ENCODE measurements at places on chromosomes 3 and 15.

DNA sequence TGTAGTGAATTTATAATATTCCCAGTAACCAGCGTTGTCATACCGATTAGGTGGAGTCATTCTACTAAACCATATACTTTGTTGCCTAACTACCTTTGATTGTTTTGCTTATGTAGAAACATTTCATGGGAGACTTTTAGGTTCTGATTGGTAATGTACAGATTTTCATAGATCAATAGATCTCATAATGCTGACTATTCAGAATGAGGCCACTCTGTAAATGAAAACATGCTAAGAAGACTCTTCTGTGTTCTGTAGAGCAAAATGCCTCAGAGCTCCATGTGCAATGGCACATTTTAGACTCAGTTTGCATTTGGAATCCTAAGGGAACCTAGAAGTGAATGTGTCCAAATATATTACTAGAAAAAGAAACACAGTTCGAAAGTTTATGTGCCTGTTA, 20.0 kb downstream of the CBLB start:
- DNase-seq: no peak

DNA sequence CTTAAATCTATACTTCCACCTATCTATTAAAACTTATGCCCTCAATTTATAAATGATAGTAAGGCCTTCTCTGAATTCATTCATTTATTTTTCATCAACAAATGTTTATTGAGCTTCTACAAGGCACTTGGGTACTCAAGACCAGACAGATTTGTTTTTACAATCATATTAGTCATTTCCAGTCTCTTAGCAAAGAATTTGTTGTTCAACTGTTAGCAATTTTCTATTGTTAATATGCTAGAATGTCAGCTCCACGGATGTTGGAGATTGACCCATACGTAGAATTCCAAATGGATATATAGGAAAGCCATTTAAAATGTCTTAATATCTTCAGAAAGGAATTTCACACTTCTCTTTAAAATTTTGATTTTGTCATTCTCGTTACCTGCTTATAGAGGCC, 36.7 kb downstream of the ZBTB38 start:
- DNase-seq: no peak

- DNase-seq: no peak
These were observed 401 bp downstream of the RAMAC start for GRCh38 chr15:82986442-82986780.

- no peak for DNase-seq
These were observed 14.9 kb downstream of the ITGA11 start for GRCh38 chr15:68417051-68417450.

- no peak for DNase-seq
These were observed at the start of gene FAM240A for GRCh38 chr3:46612324-46612723. FAM240A (plus strand) TSS chr3:46612525; CDS start chr3:46612684, 159 bp downstream.

DNA sequence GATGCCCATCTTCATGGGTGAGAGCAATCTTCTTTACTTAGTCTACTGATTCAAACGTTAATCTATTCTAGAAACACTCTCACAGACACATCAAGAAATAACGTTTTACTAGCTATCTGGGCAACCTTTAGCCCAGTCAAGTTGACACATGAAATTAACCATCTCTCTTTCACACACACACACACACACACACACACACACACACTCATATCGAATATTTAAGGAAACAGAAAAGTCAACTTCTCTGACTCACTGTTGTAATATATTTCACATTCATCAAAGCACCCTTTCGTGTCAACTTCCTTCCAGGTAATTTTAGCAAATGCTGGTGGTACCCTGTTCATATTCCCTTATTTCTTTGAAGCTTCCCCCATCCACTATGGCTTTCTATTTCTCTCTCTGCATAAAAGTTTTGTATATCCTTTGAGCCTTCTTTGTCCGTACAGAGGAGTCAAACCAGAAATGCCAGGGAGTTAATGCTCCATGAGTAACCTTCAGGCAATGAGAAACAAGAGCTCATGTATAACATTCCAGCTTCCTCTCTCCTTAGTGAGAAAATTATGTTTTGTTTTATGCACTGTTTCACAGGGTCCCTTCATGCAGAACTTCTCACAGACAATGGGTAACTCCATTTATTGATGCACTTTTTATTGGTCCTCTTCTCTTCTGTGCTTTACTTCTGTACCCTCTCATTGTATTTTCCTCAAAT, 335.5 kb upstream of the CBLB start:
- DNase-seq: no peak

GRCh38 chr3:120145542-120146285, 51.5 kb upstream of the GSK3B start:
- DNase-seq: no peak
